Stimulated activated CD8-positive, alpha-beta memory T cell treated with anti-CD3 and anti-CD28 coated beads, Interleukin-2, amount 100 ng/mL, for 1 hour (primary cell): ENCODE measurements at places on chromosomes 3 and 15.

- DNase-seq: no peak
Measured at GRCh38 chr3:171904829-171905228, 61.7 kb downstream of the TMEM212 start.

GRCh38 chr15:80978685-80979329 lies 10.8 kb downstream of the MESD start:
- no peak for DNase-seq

DNA sequence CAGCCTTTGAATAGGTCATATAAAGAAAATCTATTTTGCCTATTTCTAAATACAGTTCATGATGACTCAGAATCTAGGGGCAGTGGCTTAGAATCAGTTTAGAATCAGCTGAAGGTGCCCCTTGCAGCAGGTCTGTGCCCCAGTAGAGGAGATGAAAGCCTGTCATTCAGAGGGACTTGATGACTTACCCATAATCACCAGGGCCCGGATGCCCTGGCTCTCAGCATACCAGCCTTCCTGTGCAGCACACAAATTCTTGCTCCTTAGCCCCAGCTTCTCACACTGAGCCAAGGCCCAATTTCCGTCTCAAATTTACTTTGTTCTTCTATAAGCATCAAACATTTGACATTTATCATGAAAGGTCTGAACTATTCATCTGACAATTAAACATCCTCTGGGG lies 83.2 kb upstream of the EOMES start:
- no peak for DNase-seq

- DNase-seq: no peak
Measured at GRCh38 chr15:32872621-32873283, 154.9 kb downstream of the GREM1 start.

- no peak for DNase-seq
Measured at GRCh38 chr3:118778201-118778600, 256.4 kb downstream of the IGSF11 start.
